ENCODE measurements at places on chromosomes 6 and 20. TPM values are rescaled to one million over a fixed set of nuclear protein-coding genes. Genes with fewer than 3 reads are reported as not detected.

DNA sequence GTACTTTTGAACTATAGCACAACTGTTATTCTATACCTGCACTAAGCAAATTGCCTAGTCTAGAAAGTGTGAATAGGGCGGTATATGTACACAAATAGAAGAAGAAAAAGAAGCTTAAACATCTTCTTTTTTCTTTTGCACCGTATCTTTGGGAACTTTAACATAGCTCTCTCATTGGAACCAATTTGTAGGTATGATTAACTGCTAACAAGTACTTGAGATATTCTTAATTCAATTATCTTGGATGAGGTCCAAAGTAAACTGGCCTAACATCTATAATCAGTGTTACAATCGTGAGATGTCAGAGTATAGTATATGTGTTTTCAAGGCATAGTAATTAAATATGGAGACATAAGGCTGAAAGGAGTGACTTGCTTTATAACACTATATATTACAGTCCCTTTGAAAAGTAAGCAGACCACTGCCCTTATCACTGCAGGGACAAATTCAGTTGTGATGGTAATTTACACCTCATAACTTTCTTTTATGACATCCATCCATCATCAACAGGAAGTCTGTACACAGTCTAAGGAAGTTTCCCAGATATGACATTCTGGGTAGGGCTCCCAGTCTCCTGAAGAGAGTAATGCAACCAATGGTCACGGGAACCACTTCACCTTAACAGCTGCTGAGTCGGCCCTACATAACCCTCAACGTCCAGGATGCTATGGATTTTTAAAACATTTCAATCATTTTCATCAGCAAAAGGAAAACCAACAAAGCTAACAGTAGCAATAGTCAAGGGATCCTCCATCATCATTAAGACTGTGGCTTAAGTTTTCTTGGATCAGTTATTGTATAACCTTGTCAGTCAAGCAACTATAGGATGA, 37.6 kb downstream of the NKAIN2 start:
- DNase-seq = no peak

The CTAGE9 gene
- polyA plus RNA-seq = not detected

GRCh38 chr6:12635375-12635774, 81.2 kb upstream of the PHACTR1 start:
- DNase-seq = no peak

The ZC3H12D gene
- polyA plus RNA-seq = 1.1 TPM

The XKR7 gene
- polyA plus RNA-seq = not detected

DNA sequence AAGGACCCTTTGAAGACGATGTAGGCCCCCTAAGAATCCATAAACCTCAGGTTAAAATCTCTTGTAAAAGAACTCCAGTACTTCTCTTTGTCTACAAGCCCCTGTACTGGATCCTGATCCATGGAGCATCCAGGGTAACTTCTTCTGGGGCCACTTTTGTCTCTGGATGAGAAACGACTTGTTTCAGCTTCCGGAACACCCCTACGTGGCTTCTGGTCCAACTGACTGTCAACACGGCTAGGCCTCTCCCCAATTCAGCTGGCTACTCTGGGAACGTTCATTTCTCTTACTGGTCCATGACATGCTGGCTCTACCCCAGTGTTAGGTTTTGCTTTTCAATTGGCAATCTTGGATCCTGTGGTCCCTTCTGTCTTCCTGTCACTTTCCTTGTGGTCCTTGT, 198.0 kb downstream of the BACH2 start:
- no peak for DNase-seq

DNA sequence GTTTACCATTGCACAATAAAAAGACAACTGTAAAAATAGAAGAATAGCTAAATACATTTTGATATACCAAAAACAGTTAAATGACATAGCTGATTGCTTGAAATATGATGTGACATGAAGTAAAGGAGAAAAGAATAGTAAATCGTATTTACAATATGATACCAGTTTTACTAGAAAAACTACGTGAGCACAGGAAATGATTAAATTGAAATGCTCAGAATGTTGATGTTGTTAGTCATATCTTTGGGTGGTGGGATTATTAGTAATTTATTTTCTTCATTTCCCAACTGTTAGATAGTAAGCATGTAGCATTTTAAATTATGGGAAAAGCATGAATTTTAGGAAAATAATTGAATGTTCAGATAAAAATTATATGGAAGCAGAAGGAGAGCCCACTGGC, 268.3 kb upstream of the TAB2 start:
- DNase-seq = no peak

GRCh38 chr20:44034451-44034850, 119.8 kb downstream of the TOX2 start:
- DNase-seq = no peak

GRCh38 chr6:125752773-125753172, 3.3 kb downstream of the HEY2 start:
- DNase-seq = no peak

DNA sequence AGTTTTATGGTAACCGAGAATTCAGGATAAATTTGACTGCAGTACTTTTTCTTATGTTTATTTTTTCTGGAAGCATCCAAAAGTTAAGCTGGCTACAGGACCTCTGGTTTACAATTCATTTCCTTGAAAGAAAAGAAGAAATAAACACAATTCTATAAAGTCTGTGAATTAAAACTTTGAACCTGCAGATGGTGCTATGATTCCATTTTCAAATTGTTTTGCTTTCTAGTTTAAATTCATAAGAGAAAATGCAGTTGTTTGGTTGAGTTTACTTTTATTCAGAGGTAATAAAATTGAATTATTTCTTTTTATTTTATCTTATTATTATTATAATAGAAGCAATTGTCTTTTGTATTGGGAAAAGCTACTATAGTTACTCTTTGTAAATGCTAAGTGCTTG, 1.8 kb upstream of the VIP start:
- no peak for DNase-seq

GRCh38 chr6:150297327-150298029, 71.3 kb upstream of the IYD start:
- DNase-seq = no peak

DNA sequence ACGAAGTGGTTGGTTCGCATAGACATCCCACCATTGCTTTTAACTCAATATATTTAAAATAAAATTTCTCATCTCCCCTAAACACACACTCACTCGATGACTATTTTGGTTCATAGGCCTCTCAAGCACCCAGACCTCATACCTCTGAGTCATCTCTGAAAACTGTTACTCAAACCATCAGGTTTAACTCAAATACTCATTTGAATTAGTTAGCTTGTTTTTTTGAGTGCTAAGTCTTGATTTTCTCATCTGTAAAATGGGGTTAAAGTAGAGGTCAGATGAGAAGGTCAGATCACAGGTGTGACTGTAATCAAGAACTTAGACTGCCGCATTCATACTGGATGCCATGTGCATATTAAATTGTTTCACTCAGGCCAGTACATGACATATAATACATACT, 243.9 kb upstream of the TENT5A start:
- DNase-seq = no peak

The MUC22 gene
- polyA plus RNA-seq = not detected

GRCh38 chr20:31833931-31834521, 11.4 kb downstream of the FOXS1 start:
- DNase-seq = no peak

The AIF1 gene
- 239 TPM for polyA plus RNA-seq

- DNase-seq = no peak
These were observed 197.2 kb downstream of the BCAS1 start for GRCh38 chr20:53873230-53873604.

DNA sequence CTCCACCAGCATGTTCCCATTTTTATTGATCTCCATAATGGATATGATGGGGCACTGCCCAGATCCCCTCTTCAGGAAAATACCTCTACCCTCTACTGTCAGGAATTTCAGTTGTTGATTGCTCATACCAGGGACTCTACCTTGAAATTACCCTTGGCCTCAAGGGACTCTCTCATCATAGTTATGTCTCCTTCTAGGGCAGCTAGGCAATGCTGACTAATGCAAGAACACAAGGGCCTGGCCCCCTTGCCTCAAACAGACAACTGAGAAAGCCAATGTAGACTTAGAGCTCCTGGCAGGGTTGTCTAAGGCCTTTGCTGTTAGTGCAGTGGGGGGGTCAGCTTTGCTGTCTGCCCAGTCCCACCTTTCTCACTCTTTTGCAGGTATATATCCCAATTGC, 493.1 kb downstream of the BTBD3 start:
- no peak for DNase-seq

- DNase-seq = no peak
These were observed 33.3 kb downstream of the EPB41L2 start for GRCh38 chr6:131029626-131030297.

DNA sequence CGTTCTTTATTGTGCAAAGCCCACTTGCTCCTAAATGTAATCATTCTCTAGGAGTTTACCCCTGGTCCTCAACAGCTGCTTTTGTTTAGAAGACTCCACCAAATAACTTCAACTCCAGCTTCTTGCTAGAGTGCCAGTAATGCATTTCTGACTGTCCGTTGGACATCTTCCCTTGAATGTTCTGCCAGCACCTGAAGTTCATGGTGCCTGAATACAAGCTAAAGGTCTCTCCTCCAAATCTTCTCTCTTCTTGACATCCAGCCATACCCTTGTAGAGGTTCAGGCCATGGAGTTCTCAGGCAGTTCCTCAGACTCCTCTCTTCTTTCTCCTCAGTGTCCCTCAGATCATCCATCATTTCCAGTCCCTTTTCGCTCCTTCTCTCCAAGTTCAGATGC, 21.7 kb downstream of the PHACTR2 start:
- DNase-seq = no peak

DNA sequence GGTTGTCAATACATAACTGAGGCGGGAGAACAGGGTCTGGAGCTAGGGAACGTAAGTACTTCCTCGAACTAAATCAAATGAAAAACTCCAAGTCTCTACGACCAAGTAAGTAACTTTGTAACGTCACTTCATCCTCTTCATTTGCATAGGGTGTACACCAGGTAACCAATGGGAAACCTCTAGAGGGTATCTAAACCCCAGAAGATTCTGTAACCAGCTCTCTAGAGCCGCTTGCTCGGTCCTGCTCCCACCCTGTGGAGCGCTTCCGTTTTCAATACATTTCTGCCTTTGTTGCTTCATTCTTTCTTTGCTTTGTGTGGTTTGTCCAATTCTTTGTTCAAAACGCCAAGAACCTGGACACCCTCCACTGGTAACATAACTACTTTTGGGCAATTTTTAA, 133.5 kb upstream of the TMEM170B start:
- no peak for DNase-seq

DNA sequence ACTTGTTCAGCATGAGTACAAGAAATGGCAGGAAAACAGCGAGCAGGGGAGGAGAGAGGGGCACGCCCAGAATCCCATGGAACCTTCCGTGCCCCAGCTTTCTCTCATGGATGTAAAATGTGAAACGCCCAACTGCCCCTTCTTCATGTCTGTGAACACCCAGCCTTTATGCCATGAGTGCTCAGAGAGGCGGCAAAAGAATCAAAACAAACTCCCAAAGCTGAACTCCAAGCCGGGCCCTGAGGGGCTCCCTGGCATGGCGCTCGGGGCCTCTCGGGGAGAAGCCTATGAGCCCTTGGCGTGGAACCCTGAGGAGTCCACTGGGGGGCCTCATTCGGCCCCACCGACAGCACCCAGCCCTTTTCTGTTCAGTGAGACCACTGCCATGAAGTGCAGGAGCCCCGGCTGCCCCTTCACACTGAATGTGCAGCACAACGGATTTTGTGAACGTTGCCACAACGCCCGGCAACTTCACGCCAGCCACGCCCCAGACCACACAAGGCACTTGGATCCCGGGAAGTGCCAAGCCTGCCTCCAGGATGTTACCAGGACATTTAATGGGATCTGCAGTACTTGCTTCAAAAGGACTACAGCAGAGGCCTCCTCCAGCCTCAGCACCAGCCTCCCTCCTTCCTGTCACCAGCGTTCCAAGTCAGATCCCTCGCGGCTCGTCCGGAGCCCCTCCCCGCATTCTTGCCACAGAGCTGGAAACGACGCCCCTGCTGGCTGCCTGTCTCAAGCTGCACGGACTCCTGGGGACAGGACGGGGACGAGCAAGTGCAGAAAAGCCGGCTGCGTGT, 11.6 kb downstream of the TNFAIP3 start:
- no peak for DNase-seq

DNA sequence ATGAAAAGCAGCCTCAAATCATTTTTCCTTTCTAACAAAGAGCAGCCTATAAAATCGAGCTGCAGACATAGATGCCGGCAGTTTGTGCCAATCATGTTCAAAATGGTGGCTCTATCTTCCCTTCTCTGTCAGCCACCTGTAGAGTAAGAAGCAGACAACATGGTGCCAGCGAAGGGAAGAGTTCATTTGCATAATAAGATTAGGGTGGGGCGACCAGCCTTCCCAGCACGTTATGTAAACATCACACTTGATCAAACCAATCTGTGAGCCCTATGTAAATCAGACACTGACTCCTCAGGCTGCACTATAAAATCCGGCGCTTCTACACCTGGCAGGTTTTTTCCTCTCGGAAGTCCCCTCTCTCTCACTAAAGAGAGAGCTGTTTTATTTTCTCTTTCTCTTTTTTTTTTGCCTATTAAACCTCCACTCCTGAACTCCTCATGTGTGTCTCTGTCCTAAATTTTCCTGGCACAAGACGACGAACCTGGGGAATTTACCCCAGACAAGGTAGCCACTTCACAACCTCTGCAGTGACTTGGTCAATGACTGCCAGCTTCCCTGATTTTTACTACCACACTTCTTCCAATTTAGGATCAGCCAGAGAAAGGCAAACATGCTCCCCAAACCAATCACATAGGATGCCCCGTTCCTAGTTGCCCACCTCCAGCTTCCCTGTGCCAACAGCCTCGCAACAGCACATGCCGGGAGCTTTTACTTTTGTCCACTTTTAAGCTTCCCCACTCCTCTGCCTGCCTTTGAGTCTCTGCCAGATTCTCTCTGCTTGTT, 12.9 kb downstream of the TPMT start:
- no peak for DNase-seq

DNA sequence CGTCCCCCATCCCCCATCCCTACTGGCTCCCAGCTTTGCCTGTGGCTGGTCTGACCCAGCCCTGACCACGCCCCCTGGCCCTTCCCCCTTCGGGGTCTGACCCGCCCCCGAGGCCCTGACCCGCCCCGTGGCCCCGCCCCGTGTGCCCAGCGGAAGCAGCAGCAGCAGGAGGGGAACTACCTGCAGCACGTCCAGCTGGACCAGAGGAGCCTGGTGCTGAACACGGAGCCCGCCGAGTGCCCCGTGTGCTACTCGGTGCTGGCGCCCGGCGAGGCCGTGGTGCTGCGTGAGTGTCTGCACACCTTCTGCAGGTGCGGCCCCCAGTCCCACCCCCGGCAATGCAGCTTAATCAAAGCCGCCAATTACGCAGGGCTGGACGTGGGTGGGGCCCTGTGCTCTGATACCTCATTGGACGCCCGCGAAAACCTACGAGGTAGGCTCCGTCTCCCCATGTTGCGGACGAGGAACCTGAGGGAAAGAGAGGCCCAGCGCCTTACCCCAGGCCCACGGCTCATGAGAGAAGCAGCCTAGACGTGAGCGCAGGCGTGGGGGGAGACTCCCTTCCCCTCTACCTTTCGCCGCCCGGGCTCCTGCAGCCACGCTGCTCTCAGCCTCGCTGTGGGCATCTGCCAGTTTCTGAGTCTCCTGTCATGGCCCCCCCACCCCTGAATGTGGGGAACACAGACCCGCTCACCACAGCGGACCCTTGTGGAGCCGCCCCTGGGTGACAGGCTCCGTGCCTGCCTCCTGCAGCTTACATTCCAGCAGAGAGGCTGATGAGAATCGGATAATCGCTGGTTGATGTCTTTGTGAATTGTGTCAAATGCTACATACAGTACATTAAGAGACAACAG, 12.8 kb downstream of the RBCK1 start:
- DNase-seq = no peak

The KHDC1L gene
- polyA plus RNA-seq = not detected
